ENCODE measurements at places on chromosomes 5 and 9.

DNA sequence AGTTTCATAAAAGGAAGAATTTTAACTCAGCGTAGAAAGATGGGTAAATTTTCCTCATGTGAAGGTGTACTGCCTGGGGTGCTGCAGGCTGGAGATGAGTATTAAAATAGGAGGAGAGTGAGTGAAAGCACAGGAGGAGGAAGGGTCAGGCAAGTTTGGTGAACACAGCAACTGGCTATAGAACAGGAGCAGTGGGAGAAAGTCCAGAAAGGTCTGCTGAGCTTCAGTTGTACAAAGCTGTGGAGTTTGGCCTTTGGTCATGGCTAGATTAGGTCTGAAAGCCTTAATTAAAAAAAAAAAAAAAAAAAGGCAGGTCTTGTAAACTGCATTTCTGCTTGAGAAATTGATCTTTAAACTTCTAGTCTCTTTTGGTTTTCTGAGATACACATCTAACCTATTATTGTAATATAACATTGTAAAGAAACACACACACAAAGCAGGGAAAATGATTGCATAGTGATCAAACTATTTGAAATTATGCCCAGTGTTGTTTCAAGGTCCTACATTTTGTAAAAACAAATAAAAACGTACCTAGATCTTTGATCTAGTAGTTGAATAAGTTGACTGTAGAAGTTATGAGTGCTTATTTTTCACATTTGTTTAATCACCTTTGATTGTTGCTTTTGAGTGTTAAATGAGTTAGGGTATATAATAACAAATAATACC is 43.6 kb downstream of the MAP3K1 start:
- DNase-seq: no peak

DNA sequence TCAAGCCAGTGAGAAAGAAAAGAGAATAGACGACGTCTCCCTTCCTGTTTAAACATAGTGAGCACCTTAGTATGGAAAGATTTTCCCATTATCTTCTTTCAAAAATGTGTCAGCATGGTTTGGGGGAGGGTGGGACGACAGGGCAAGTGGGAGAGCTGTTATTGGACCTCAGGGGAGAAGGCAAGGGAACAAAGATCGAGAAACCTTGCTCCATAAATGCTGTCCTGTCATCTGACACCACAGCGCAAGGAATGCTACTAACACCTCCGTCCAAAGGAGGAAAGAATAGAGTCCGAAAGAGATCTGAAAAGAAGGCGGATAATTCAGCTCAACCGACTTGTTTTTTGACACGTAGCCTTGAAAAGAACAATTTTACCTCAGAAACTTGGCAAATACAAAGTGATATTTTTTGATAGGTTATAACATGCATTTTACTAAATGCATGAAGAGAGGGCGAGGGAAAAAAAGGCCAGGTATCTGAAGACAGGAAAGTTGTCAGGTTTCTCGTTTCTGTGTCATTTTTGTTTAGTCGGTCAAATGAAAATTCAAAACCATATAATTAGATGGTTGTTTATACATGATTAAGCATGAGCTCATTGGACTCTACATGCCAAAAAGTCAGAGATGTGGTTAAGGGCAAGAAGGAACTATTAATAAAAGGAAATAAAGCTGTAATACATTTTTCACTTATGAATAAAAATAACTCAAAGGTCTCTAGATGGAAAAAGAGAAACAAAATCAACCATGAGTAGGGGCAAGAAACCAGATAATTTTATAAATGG is 155.7 kb downstream of the GLIS3 start:
- no peak for DNase-seq

- peak; percentile 25 for DNase-seq
Observed at GRCh38 chr5:137605411-137605810, 106.3 kb upstream of the SPOCK1 start.

DNA sequence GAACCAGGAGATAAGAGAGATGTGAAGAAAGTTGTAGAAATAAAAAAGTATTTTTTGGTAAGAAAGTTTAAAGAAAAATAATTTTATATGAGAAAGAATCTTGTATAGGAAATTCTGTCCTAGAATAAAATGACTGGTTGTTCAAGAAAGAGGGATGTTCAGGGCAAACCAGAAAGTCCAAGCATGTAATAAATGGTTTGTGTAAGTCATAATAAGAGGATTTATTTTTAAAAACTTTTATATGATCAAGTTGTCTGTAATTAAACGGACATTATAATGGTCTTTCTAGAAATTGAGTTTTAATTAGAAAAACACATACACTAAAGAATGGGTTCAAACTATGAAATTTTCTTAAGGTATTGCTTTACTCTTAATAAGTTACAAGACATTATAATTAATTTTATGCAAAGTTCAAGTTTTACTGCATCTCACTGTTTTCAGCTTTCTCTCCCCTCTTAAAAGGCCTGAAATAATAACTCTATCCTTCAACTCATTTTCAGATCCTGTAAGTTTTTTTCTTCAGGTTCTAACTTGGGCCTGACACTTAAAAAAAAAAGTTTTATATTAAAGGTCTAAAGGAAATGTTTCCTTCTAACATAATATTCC is 56.1 kb upstream of the ZNF300 start:
- no peak for DNase-seq

DNA sequence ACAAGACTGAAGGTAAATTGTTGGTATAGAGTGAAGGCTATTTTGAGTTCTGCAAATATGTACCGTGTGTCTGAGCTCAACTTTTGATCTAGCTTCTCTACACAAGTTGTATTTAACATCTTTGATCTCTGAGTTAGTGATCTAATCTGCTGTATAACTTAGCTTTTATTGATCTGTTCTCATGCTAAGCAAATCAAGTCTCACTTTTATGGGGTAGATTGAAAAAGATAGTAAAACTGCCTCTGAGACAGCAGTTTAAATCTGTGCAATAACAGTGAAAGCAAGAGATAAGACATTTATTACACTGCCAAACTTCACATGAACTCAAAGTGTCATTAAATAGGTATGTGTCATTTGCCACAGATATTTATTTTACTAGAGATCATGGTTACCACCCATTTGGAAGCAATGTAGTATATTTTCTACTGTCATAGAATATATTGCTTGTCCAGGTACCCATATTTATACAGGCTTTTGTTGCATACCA is 477.3 kb downstream of the ISL1 start:
- no peak for DNase-seq

GRCh38 chr5:113487781-113488644 is at the start of gene MCC:
TSS of gene MCC (minus strand) at chr5:113488453.
- peak; percentile 59 for DNase-seq

DNA sequence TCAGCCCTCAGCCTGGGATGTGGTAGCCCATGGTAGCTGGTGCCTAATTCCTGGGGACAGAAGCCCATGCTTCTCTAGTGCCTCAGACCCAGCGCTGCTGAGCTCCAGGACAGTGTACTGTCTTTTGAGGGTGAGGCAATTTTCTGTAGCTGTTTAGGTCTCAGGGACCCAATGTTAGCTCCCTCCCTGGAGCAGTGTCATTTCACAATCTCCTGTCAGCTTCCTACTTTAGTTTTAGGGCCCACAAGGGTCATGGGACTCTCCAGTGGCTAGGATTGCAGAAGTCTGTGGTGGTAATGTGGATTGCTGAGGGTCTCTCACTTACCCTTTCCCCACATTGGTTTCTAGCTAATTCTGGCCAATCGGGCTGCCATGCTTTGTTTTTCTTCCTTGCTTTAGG is 67.7 kb upstream of the CCL21 start:
- DNase-seq: no peak

- no peak for DNase-seq
Observed at GRCh38 chr5:174583071-174583470, 141.3 kb upstream of the MSX2 start.

DNA sequence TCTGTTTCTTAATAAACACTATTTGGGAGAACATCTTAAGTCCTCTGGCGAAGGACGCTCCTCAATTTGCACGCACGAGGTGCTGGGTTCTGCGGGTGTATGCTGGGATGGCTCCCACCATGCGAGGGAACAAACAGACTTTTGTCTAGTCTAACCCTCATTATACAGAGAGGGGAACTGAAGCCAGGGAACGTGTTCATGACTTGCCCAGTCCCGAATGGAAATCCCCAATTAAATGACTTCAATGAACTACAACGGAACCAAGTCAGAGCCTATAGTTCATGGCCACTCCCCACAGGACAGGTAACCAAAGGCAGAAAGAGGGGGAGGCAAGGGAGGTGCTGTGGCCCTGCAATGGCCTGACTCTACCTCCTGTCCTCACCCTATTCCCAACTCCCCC is 9.3 kb downstream of the TLE1 start:
- no peak for DNase-seq

DNA sequence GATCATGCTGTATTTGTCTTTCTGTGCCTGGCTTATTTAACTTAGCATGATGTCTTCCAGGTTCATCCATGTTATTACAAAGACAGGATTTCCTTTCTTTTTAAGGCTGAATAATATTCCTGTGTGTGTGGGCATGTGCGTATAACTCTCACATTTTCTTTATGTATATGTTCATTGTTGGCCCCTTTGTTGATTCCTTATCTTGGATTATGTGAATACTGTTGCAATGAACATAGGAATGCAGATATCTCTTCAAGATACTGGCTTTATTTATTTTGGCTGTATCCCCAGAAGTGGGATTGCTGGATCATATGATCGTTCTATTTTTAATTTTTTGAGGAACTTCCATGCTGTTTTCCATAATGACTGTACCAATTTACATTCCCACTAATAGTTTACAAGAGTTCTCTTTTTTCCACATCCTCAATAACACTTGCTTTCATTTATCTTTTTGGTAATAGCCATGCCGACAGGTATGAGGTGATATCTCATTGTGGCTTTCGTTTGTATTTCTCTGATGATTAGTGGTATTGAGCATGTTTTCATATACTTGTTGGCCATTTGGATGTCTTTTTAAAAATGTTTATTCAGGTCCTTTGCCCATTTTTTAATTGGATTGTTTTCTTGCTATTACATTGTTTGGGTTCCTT is 38.0 kb downstream of the CREBRF start:
- DNase-seq: no peak

- no peak for DNase-seq
Observed at GRCh38 chr5:17860660-17861315, 226.5 kb downstream of the TAF11L14 start.
